ENCODE measurements at places on chromosomes 4 and X. TPM values are rescaled to one million over a fixed set of nuclear protein-coding genes. Genes with fewer than 3 reads are reported as not detected.

The AR gene
- 0.03 TPM for total RNA-seq

The SULT1E1 gene
- total RNA-seq: not detected

DNA sequence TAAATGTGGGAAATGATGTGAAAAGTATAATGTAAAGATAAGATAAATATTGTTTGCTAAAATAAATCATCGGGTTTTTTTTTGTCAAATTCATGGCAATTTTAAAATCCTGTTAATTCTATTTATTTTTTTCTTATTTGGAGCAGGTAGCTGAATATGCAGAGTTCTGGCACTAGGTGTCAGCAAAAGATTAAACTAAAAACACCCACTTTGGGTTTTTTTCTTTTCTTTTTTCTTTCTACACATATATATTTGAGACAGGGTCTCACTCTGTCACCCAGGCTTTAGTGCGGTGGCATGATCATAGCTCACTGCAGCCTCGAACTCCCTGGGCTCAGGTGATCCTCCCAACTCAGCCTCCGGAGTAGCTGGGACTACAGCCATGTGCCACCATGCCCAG lies 6.9 kb upstream of the RAP2C start:
- no peaks in the 10 kb centered on the region for H3K27me3 ChIP-seq
- ATAC-seq: no peak
- no peak overlapping the region for H3K27ac ChIP-seq
- H3K4me3 ChIP-seq: no peak overlapping the region
- peaks cover under 1% of the 10 kb centered on the region for H3K4me1 ChIP-seq

DNA sequence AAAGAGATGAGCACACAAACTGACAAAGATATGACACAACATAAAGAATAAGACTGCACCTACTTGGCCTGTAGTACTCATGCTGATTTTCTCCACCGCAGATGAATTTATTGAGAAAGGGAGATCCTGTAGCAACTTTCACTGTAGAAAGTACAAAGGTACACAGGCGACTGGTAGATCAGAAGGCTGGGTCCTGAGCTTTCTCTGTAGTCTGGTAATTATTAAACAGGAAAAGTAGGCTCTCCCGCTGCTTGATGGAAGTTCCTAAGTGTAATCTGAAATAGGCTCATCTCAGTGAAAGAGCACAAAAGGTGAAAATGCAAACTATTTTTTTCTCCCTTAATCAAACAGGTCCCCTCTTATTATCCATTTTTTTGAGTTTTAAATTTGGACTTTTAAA lies at the start of gene ADH6:
Gene ADH6, minus strand, starts transcription at position 175 of the 400 bp plus-strand sequence. Its CDS starts 94 bp downstream, at position 81.
- no peaks in the 10 kb centered on the region for H3K36me3 ChIP-seq
- H3K4me3 ChIP-seq: no peak within 1 kb of the TSS
- H3K27me3 ChIP-seq: no peaks in the 10 kb centered on the region
- ATAC-seq: no peak
- H3K4me1 ChIP-seq: no peaks in the 10 kb centered on the region

GRCh38 chr4:184825141-184825895 lies 450 bp downstream of the ACSL1 start:
- H3K36me3 ChIP-seq: peaks cover 6% of the 10 kb centered on the region
- no peaks in the 10 kb centered on the region for H3K27me3 ChIP-seq
- peak; percentile 54 for ATAC-seq

DNA sequence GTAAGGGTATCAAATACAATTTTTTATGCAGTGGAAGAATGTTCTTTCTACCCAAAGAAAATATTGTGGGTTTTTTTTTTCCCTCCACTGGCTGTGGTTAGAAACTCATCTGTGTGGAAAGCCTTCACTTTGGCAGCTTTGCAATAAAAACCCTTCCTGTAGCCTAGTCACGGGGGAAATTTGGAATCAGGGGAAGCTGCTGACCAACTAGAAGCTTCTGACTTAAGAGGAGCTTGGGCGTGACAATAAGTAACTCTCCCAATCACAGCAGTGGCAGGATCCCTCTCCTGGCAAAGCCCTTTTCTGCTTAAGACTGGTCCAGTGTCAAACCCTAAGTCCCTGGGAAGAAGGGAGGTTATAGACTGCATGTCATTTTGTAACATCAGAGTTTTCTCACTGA lies 87.9 kb downstream of the LRRC66 start:
- no peaks in the 10 kb centered on the region for H3K4me1 ChIP-seq
- no peak for ATAC-seq
- no peaks in the 10 kb centered on the region for H3K27me3 ChIP-seq

All from activated T-helper 17 cell treated with anti-CD3 and anti-CD28 coated beads, Interleukin-2, amount 50 U/mL, for 72 hours (primary cell).